ENCODE measurements at places on chromosomes 1 and 21.

GRCh38 chr1:198763298-198763714 lies 124.5 kb downstream of the PTPRC start:
- no peak for DNase-seq

GRCh38 chr1:46790446-46791101 lies 8.3 kb upstream of the CYP4B1 start:
- no peak for DNase-seq

DNA sequence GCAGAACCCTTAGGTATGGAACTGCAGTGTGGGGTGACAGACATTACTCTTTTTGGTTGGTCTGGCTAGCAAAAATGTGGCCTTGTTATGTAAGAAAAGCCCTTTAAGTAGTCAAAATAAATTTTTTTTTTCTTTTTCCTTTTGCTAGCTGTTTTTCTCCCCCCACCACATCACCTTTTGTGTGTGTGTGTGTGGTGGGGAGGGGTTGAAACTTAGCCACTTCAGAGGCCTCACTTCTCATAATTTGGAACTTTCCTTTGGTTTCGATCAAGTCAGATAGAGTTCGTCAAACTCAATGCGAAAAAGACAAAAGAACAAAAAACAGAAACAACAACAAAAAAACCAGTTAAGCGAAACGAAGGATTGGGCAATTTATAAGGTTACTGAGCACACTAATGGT lies 1.9 kb upstream of the PRMT2 start:
- no peak for DNase-seq

DNA sequence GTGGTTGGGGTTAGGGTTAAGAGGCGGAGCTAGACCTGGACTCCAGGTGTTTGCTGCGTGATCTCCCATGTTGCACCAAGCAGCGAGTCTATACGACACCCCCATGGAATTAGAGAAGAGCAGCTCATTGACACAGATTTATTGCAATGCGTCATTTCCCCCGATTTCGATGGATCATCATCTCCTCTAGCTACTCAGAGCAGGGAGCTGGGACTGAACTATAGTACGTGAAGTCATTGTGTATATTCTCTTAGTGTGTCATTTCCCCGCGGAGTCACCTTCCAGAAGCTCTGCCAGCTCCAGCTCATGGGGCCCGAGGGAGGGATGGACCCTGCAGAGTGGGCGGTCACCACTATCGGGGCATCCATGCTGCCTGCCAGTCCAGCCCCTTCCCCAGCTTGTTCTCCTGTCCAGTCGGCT lies 7.5 kb upstream of the C2CD2 start:
- no peak for DNase-seq

DNA sequence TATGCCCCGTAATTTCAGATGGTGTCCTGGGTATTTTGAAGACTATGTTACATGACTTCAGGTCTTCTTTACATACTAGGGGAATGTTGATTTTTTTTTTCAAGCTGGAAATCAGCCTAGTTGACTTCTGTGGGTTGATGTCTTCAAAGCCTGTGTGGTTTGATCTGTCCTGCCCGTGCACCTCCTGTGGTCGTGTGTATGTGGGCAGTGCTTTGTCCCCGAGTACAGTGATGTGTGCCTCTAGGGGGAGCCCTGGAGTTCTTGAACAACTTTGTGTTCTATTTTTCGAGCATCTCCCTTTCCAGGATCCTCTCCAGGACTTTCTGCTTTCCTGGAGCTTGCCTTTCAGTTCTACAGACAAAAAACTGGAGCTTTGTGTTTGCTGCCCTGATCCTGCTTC lies 28.9 kb downstream of the OBSCN start:
- DNase-seq, result no peak

- DNase-seq, result no peak
Measured at GRCh38 chr1:170290276-170290675, 144.5 kb downstream of the NTMT2 start.

DNA sequence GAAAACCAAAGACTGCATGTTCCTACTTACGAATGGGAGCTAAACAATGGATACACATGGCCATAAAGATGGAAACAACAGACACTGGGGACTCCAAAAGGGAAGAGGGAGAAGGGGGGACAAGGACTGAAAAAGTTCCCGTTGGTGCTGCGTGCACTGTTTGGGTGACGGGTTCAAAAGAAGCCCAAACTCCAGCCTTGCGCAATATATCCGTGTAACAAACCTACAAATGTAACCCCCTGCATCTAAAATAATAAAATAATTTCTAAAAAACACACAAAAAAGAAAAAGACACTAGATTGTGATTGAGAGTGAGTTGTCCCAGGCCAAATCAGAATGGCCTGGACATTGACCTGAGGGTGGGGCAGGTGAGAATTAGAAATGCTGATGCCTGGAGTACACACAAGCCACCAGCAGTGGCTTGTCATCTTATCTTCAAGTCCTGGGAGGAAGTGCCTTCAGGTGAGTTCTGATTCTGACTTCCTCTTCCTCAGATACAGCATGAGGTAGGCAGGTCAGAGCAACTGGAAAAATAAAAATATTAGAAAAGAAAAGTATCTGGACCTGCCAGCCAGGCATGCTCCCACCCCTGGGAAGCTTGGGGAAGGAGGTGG lies 54.7 kb downstream of the SPATA46 start:
- DNase-seq, result no peak

- DNase-seq, result no peak
Measured at GRCh38 chr1:198638441-198638840, 399 bp upstream of the PTPRC start.

GRCh38 chr1:56404561-56405030 lies 174.8 kb downstream of the PLPP3 start:
- DNase-seq, result no peak

Measured in mesothelial cell of epicardium (in vitro differentiated cells).